Effector memory CD8-positive, alpha-beta T cell (primary cell): ENCODE measurements at places on chromosomes 5 and 9.

DNA sequence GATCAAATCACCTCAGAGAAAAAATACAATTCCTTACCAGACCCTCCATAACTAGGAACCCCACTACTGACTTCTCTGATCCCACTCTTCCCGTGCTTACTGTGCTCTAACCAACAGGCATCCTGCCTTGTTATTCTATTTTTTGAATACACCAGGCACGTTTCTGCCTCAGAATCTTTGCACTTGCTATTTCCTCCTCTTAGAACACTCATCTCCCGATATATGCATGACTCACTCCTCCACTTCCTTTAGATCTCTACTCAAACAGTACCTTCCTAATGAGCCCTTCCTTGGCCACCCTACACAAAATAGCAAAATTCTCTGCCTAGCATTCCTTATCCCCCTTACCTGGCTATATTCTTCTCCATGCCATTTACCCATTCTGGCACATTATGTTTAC lies 43.9 kb downstream of the MAPKAP1 start:
- DNase-seq, result no peak

DNA sequence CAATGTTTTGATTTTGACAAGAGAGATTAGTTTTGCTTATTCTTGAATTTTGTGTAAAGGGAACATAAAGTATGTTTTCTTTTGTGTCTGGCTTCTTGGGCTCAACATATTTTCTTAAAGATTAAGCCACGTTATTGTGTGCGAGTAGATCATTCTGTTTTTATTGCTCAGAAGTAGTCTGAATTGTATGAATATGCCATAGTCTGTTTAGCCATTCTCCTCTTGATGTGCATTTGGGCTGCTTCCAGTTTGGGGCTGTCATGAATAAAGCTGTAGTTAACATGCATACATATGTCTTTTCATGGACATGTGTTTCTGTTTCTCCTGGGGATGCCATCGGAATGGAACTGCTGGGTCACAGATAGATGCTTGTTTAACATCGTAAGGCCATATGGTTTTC lies 198.9 kb downstream of the FANCC start:
- no peak for DNase-seq

- no peak for DNase-seq
These were observed 9.1 kb downstream of the TTC33 start for GRCh38 chr5:40746703-40747102.

GRCh38 chr5:1300581-1301083 lies 5.8 kb upstream of the TERT start:
- no peak for DNase-seq

DNA sequence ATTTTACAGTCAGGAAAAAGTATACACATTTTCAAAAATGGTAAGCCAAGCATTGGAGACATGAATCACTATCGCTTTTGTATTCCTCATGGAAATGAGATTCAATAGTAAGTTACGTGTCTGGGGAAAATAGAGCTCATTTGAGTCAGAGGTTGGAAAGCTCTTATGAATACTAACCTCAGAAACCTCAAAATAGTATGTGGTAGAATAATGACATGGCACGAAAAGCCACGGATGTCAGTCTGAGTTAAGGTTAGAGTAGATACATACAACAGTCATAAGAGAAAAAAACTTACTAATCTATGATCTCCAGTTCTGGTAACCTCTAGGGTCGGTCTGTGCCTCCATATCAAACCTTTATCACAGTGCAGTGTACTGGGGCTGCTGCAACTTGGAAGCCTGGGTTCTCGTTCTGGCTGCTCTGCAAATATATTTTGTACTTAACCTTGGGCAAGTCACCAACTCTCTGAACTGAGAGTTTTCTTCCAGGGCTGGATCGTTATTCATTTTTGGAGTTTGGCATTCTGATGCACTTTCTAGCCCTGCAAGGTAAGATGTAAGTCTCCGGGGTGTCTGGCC lies 31.8 kb downstream of the MAP1B start:
- no peak for DNase-seq

DNA sequence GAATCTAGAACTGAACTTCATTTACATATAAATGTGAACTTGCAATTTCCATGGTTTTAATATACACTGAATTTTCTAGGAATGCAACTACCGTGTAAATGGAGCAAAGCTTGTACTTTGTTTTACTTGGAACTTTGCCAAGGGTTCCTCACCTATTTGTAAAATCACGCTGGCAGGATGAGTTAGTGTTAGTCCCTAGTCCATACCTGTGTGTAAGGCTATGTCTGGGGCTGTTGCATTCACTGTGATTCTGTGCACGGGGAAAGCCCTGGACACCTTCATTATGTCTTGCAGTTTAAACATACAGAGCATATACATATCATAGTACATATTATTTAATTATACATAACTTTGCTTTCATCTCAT lies 119.9 kb downstream of the PAX5 start:
- DNase-seq, result no peak

- no peak for DNase-seq
These were observed 218.6 kb downstream of the FBXL7 start for GRCh38 chr5:15718421-15719179.

GRCh38 chr5:141373673-141374317 lies at the start of gene PCDHGA6:
PCDHGA6 (plus strand) TSS chr5:141373891; CDS start chr5:141374084, 193 bp downstream.
- no peak for DNase-seq

- no peak for DNase-seq
These were observed 47.2 kb downstream of the MARCHF3 start for GRCh38 chr5:126982926-126983873.

- no peak for DNase-seq
These were observed 291.6 kb downstream of the DOCK8 start for GRCh38 chr9:506281-506680.

DNA sequence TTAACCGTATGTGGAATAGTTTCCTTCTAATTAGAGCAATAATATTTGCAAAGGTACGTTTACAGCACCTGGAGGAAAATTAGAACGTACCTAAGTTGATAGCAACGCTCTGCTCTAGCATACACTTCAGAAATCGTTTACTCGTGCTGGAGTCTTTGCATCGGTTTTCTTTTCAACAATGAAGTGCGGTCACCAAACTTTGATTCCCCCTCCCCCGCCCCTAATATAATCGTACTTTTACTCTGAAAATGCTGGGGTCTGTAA lies 506 bp downstream of the ADAMTS19 start:
- DNase-seq, result no peak

- DNase-seq, result no peak
These were observed 17.6 kb downstream of the TRMO start for GRCh38 chr9:97904725-97905124.

- DNase-seq, result no peak
These were observed 77.6 kb downstream of the CACNA1B start for GRCh38 chr9:137955224-137955570.

DNA sequence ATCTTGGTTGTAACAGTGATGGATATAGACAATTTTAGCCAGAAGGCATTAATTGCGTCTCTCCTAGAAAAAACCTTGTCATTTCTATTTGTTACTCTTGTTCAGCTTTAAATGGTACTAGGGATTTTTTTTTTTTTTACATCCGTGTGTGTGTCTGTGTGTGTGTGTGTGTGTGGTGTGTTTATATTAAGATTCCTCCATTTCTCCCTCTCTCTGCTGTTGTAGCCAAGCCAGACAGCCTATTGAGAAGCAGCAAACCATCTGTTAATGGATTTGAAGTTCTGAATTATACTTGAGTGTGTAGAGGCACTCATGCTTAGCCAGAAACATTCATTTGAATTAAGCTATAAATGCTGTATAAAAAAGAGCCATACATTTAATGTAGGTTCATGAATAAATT lies 72.3 kb downstream of the SLF1 start:
- no peak for DNase-seq

DNA sequence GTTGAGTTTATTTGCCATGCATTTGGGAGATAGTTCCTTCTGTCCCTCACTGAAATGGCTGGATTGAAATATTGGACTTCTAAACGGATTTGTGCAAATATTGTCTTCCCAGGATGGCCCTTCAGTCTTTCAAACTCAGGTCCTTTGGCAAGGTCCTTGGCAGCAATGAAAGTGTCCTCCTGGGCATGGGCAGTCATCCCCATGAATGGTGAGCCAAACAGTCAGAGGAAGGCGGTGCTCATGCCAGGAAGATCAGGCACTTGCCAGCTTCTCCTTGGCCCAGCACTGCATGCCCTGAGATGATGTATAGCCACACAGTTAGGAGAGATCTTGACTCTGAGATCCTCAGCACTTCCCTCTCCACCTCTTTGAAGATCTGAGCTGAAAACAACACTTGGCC lies 221.4 kb upstream of the KLF4 start:
- no peak for DNase-seq

- DNase-seq, result no peak
These were observed 8.0 kb upstream of the TNFSF15 start for GRCh38 chr9:114813717-114814418.

GRCh38 chr5:378976-379742 lies 57.6 kb downstream of the AHRR start:
- DNase-seq, result no peak

GRCh38 chr5:1412163-1412562 lies 33.1 kb downstream of the SLC6A3 start:
- no peak for DNase-seq

GRCh38 chr5:109164001-109164400 lies 245.8 kb downstream of the PJA2 start:
- DNase-seq, result no peak

GRCh38 chr5:38162625-38163024 lies 95.7 kb upstream of the EGFLAM start:
- DNase-seq, result no peak

GRCh38 chr5:140205952-140206351 lies 31.0 kb downstream of the CYSTM1 start:
- no peak for DNase-seq

- no peak for DNase-seq
These were observed 10.8 kb downstream of the FIBCD1 start for GRCh38 chr9:130927995-130928900.

DNA sequence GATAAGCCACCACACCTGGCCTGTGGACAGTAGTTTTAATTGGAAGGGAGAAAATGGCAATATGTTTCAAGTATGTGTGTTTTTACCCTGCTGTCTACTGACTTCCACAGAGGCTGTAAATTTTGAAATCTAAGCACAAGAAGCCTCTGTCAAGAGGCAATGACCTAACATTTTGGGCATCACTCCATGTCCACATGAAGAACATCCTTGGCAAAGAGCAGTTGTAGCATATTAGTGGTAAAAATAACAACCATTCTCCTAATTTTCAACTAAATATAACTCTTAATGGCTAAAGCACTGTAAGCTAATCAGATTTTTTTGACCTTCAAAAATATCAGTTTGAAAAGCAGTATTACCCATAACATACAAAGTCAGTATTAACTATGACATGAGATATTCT lies 100.3 kb upstream of the APC start:
- DNase-seq, result no peak

DNA sequence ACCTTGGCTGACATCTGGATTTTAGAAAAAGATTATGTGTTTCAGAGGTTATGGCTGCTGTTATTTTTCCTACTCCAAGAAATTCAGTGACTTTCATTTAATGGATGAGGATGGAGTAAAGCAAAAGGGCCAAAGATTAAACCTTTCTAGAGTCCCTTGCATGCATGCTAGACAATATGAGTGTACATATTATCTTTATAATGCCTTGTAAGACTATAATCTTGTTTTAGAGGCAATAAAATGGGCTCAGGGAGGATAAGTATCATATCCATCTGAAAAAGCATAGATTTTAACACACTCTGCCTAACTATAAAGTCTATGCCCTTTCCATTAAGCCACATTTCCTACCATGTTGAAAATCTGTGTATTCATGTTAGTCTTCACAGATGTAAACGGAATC lies 199.8 kb downstream of the EDIL3 start:
- DNase-seq, result no peak

DNA sequence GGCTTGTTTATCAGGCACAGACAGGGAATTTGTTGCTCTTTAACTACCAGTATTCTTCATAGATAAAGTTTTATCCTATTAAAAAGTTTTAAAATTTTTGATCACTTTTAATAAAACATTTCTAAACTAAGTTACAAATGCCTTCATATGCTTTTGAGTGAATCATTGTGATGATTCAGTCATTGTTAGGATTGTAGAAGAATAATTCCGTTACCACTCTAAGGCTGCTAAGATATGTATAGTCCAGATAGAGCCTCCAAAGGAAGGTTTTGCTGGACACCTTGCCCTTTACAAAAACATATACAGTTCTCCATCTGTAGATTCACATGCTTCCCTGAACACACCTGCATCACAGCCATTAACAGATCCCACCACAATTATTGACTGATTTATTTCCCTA lies 233.7 kb downstream of the SPOCK1 start:
- no peak for DNase-seq

- no peak for DNase-seq
These were observed 26.8 kb downstream of the GRIA1 start for GRCh38 chr5:153517241-153517611.

GRCh38 chr5:178590141-178590923 lies at the start of gene COL23A1:
COL23A1 (minus strand) TSS chr5:178590393.
- peak; percentile 21 for DNase-seq

DNA sequence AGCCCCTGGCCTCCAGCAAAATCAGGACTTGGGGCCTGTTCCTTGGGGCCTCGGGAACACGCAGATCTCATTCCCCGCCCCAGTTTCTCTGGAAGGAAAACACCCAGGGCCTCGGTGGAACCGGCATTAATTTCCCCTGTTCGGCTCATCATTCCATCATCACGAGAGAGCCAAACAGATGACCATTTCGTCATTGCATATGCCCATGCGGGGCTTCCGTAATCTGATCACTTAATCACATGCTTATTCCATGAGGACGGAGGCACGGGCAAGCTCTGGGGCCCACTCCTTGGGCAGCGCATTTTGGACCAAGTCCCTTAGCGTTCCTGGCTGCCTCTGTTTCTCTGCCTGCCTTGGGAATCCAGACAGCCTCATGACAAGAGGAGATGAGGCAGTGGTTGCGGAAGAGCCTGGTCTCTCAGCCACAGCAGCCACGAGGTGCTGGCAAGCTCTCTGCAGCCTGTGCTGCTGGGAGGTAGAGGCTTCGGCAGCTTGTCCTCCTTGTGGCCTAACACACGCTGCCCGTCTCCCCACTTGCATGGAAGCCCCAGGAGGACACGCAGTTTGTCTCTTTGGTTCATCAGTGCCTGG lies 65.0 kb upstream of the IER5L start:
- DNase-seq, result no peak

GRCh38 chr5:141359790-141360426 lies at the start of gene PCDHGB2:
PCDHGB2 (plus strand) TSS chr5:141359994; CDS start chr5:141360136, 142 bp downstream.
- DNase-seq, result no peak

GRCh38 chr5:150057052-150057451 lies 29.3 kb downstream of the CSF1R start:
- DNase-seq, result no peak

GRCh38 chr5:90967443-90967842 lies 408.8 kb downstream of the ADGRV1 start:
- no peak for DNase-seq

- DNase-seq, result no peak
These were observed 93.4 kb upstream of the SLC25A48 start for GRCh38 chr5:135741040-135741439.
